Bronchial epithelial cell (primary cell): ENCODE measurements at places on chromosomes 5 and 9.

DNA sequence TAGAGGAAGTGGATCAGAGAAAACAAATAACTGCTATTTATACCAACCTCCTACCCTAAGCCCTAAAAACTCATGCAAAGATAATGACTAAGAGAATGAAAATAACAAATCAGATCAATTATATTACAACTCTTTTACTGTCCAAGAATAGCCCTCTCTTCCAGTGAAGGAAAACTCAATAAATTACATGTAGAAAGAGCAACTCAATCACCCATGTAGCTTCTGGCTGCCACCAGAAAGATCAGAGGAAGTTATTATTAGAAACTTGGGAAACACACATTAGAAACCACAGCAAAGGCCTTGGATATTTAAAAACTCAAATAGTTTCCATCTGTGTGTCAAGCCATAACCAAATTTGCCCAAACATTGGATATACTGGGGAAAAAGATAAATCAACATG is 134.0 kb upstream of the TARS1 start:
- no peak for DNase-seq

GRCh38 chr5:114296191-114296590 is 65.7 kb upstream of the KCNN2 start:
- DNase-seq = no peak

DNA sequence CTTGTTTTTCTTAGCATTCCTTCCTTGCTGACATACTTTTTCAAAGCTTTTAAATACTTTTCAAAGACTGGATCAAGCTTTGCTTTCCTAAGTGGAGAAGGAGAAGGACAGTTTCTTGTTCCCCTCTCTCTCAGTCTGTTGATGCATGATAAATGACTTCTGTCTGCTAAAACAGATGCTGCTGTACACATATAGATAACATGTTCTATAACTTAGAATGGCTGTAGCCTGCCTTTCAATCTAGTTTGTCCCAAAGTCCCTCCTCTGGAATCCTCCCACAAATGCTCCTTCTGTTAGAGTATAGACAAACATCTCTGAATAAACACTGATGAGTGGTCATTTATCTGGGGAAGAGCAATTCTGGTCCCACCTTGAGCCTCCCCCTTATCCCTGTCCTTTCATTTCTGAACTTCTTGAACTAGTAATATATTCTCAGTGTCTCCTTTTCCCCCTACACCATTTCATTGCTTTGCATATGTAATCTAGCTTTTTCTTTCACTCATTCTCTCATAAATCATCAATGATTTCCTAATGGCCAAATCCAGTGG is 5.4 kb upstream of the HEMGN start:
- DNase-seq = no peak

GRCh38 chr5:132466433-132467286 is 23.9 kb downstream of the IRF1 start:
- DNase-seq = peak; percentile 54

GRCh38 chr9:89543111-89543510 is 45.2 kb upstream of the SEMA4D start:
- no peak for DNase-seq

DNA sequence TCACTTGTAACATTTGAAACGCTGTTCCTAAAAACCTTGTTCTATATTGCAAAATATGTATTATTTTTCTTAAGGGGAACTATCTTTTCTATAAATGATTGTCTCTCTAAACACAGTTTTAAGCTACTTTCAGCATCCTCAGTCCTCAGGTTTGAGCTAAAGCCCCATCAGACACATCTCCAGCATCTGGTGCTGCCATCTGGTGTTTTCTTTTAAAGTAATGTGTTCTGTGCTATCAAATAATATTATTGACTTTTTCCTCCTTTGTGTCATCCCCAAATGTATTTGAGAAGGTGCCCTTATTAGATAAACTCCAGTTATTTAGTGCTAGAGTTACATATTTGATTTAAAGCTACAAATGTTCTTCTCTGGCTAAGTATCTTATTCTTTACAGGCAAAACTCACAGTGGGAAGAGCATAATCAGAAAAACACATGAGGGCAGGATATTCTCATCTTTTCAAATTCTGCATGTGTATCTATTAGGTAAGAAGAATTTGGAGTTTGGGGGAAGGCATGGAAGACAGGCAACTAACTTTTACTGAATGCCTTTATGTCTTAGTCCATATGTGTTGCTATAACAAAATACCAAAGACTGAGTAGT is 27.5 kb downstream of the ZNF474 start:
- DNase-seq = peak; percentile 55

DNA sequence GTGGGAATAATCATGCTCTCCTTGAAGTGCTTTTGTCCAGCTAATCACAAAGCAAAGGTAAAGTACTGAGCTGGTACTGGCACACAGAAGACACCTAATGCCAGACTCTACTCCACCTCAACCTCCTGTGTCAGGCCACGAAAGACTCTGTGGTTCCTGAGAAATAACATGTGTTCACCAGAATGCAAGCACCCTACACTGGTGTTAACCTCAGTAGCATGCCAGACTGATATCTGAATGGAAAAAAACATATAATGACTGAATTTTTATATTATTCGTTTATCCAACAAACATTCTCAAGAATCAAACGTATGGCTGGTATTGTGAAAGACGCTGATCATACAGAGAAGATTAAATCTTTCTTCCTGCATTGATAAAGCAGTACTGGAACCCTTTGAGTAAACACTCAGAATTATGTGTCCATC is 97.1 kb upstream of the IFNE start:
- peak; percentile 46 for DNase-seq

DNA sequence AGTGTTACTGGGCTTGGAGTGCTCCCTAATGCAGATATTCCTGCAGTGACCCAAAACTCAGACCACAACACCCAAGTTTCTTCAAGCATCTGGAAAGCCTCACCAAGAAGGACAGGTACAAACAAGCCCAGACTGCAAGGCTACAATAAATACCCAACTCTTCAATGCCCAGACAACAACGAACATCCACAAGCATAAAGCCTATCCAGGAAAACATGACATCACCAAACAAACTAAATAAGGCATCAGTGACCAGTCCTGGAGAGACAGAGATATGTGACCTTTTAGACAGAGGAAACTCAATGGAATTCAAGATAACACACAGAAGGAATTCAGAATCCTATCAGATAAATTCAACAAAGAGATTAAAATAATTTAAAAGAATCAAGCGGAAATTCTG is 605.6 kb downstream of the PDE4D start:
- DNase-seq = peak; percentile 84

DNA sequence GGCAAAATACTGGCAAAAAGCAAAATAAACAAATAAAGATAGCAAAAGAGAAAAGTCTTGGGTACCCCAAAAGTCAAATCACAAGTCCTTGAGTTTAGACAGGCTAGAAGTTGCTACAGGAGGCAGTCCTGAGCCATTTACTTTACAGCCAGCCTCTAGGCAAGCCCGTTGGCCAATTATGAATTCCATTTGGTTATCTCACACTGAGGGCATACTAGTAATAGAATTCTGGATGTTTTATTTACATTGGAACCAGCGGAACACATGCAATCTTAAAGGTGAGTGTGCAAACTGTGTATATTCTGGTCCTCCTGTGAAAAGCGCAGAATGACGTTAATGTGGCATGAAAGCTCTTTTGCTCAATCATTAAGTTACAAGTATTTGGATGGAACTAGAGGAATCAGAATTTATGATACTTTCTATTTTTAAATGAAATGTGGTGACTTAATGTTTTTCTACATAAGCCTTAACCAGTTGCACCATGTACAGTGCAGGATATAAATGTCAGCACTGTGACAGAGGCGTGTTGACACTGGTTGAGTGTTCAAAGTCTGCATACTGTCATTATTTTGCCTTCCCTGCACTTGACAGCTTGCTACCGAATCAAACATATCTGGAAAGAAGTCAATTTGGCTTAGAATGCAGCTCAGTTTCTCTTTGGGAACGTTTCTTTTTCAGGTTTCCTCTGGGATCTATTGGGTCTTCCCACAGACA is 7.9 kb downstream of the GDNF start:
- peak; percentile 51 for DNase-seq

DNA sequence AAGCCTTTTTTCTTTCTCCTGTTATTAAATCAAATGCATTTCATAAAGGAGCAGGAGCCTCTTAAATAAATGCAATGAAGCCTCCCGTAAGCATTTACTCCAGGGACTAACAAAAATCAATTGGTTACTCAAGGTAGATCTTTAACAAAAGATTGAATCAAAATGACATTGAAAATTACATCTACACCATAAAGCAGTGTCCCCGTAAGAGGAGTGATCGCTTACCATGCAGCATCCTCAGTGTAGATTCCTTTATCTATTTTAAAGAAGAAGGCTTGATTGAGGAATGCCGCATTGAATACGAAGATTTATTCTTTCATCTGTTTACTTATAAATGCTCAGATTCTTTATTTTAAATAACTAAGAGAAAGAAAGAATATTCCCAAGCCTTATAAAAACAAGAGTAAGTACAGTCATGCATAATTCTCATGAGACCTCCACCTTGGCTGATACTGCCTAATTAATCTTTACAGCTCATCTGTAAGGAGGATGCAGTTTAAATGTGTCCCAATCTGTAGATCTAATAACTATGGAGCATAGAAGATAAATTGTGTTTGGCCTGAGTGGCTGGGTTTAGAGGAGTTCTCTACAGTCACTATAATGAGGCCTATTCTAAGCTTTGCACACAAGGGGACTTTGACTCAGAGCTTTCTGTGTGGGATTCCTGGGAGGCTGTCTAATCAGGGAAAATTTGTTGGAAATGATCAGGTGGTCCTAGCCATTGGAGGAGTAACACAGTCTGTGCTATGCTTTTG is 55.1 kb downstream of the PLPPR1 start:
- DNase-seq = no peak

- no peak for DNase-seq
Observed at GRCh38 chr9:73104342-73104741, 47.3 kb upstream of the ANXA1 start.

DNA sequence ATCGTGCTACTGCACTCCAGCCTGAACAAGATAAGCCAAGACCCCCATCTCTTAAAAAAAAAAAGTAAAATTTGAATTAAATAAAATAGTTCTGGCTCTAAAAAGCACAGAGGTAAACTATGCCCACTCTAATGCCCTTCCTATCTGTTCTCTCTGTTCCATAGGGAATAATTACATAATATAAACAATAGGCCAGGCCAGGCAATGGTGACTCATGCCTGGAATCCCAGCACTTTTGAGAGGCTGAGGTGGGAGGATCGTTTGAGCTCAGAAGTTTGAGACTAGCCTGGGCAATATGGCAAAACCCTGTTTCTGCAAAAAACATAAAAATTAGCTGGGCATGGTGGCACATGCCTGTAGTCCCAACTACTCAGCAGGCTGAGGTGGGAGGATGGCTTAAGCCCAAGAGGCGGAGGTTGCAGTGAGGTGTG is 47.4 kb downstream of the MYO10 start:
- DNase-seq = peak; percentile 84

- DNase-seq = no peak
Observed at GRCh38 chr5:158039441-158039840, 180.5 kb upstream of the CLINT1 start.

DNA sequence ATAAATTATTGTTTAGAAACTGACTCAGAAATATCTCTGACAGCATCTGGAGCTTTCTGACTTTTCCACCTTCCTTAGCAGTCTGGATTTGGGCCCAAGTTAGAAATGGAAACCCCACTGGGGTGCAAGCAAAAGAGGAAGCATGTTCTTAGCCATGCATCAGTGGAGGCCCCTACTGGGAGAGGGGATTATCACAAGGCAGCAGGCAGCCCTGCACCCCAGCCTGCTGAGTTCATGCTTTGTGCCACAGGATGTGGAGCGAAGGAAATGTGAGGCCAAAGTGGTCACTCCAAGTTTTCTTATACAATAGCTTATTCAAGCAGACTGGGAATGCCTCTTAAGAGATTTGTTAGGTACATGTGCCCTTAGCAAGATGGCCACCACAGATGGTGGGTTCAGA is 146.5 kb upstream of the TLX3 start:
- peak; percentile 20 for DNase-seq

GRCh38 chr9:17319864-17320263 is 185.0 kb downstream of the CNTLN start:
- DNase-seq = no peak

DNA sequence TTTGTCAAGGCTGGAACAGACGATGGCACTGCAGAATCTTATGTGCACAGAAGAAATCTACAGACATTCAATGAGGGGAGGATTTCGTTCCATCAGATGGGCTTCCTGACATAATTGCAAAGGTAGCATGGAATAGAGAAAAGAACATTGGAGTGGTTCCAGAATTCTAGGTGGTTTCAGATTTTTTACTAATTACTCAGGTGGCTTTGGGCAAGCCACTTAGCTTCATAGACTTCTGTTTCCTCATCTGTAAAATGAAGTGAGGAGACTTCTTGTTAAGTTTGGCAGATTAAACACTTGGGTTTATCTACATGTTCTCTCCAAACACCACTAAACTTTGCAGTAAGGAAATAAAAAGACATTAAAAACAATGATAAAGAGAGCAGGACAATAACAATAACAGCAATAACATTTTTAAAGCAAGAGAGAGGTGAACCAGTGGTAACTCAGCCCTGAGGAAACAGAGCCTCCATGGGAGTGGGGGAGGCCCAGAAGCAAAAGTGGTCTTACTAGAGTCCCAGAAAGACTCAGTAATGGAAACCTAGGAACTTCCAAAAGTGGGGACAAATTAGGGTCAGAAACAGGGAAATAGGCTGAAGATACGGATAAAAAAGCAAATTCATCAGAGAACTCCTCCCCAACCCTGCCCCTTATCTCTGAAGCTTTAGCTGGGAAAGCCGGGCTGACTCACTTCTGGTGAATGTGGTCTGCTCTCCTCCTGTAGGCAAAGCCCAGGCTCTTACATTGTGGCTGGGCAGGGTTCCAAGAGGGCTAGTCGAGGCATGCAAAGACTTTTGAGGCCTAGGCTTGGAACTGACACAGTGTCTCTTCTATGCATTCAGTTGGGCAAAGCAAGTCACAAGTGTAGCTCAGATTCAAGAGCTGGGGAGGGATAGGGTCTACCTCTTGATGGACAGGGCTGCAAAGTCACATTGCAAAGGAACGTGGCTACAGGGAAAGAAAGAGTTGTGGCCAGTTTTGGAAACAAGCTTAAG is 11.8 kb upstream of the ACTBL2 start:
- DNase-seq = peak; percentile 98

DNA sequence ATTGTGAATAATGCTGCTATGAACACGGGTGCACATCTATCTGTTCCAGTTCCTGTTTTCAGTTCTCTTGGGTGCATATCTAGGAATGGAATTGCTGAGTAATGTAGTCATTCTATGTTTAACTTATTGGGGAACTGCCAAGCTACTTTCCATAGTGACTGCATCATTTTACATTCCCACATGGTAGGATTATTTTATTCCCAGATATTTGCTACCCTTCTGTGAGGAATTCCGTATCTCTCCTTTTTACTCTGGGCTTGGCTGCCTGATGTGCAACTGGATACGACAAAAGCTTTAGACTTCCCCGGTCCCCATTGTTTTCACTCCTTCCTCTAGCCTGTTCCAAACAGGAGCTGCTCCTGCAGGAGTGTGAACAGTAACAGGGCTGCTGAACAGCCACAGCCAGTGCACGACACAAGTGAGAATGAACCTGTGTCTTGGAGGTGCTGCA is 7.2 kb downstream of the TAS2R1 start:
- peak; percentile 38 for DNase-seq
